ENCODE measurements at places on chromosomes 3 and 15.

- no peak for DNase-seq
Observed at GRCh38 chr3:161770484-161771386, 274.1 kb downstream of the OTOL1 start.

GRCh38 chr3:125386811-125387210 is 11.7 kb upstream of the ZNF148 start:
- DNase-seq: no peak

DNA sequence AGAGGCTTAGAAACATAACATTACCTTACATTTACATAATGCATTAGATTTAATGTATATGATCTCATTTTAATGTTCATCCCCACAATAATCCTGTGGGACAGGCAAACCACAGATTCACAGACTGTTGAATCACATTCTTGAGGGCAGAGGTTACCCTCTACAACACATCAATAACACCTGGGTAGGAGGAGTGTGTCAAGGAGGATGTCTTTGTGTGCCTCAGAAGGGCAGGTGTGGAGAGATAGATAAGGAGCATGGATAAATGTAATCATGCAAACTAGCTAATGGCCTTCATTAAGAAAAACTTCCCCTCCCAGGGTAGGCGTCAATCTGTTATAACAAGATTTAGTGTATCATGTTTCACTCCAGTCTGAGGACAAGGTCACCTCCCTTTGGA is 12.9 kb upstream of the MB21D2 start:
- no peak for DNase-seq

- no peak for DNase-seq
Observed at GRCh38 chr3:72303926-72304325, 519.0 kb upstream of the PROK2 start.

- no peak for DNase-seq
Observed at GRCh38 chr15:60838206-60838605, 359.3 kb upstream of the ICE2 start.

- no peak for DNase-seq
Observed at GRCh38 chr3:177688152-177688551, 490.9 kb upstream of the TBL1XR1 start.

GRCh38 chr3:123141276-123141675 is 60.5 kb upstream of the SEC22A start:
- no peak for DNase-seq

DNA sequence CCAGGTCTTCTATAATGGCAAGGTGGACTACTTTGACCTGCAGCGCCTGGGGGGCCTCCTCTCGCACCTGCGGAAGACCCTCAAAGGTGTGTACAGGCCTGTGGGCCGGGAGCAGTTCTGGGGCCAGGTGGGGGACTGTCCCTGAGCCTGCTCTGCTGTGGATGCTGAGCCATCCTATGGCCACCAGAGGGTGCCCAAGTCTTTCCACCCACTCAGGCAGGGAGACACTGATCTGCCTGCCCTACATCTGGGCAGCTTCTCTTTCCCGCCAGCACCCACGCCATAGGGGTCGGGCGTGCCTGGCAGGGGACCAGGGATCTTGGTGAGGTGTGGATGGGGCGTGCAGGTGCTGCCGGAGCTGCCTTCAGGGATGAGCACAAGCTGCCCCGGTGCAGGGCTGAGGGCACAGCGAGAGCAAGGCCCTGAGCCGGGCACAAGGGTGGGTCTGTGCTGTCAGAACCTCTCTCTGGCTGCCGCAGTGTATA is 14.1 kb downstream of the RNF123 start:
- DNase-seq: peak; percentile 66

DNA sequence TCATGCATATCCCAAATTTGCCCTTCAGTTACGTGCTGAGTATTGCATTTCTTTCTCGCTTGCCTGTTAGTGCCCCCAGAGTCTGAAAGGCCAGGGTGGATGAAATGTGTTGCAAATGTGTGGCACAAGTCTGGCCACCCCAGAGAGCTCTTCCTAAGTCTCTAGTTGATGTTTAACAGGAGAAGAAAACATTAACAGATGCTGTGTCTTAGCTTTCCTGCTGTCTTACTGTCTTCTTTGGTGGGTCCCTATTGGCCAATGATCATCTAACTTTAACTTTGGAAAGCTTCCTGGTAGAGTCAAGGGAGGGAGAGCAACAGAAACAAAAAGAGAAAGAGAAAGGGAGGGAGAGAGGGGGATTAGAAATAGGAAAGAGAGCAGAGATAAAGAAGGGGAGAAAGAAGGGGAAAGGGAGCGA is 76.7 kb upstream of the P3H2 start:
- DNase-seq: no peak

DNA sequence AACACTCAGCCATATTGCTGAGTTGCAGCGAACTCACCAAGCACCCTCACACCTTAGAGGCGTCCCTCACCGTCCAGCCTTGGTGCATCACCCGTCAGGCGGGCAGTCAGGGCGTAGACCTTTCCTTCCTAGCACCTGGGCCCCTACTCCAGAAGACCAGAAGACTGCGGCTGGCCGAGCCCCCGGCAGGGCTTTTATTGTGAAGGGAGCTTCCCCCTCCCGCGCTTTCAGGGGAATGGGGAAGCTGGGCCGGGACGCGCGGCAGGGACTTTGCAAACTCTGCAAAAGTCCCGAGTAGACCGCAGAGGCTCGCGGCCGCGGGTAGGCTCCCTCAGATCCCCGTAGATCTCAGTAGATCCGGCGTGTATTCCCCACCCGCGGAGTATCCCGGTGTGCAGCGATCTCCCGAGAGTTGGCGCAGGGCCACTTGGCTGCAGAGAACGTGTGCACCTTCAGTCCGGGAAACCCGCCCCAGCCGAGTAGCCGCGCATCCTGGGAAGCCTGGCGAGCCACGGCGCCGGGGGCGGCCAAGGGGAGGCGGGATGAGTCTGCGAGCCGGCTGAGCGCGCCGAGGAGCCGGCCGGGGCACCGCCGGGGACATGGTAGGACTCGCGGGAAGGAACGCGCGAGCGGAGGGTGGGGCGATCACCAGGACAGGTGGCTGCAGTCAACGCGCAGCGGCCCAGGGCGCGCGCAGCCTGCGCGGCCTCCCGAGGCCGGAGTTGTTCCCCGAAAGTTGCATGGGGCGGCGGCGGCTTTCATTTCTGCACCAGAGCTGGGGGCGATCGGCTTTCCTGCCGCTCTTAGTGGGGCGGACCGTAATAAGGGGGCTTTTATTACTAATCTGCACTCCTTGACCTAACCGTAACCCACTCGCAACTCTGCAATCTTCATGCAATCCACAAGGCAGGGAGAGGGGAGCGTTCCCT is at the start of gene GASK1A:
GASK1A (plus strand) TSS at position 268 of the 929 bp plus-strand sequence; CDS start at position 600, 332 bp downstream.
- DNase-seq: peak; percentile 10

DNA sequence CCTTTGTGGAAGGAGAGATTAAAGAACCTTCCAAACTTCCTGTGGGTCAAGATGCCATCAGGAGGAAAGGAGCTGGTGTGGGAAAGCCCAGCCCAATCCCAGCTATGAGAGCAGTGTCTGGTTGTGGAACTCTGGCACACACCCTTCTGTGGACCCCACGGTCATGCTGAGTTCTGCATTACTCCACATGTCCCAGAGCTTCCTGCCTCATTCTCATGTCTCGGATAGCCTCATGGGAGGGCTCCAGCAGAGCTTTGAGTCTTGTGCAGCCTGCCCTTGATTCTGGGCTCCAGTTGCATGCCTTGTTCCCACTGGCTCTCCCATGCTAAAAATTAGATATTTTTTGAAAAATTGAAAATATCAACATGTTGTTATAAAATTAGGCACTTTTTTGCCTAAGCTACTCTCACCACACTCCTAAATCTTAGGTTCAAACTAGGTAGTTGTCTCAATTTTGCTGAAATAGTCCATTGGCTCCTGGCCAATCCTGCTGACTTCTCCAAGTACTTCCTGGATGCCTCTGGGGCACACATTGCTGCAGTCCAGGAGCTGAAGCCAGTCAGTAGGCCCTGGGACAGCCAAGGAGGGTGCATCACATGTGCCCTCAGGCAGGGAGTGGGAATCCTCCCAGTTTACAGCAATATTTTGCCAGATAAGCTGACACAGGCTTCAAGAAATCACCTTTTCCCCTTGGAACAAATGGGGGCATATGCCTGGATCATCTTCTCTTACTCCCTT is 144.3 kb downstream of the EEFSEC start:
- no peak for DNase-seq

- DNase-seq: no peak
Observed at GRCh38 chr15:70243686-70244540, 146.2 kb upstream of the TLE3 start.

DNA sequence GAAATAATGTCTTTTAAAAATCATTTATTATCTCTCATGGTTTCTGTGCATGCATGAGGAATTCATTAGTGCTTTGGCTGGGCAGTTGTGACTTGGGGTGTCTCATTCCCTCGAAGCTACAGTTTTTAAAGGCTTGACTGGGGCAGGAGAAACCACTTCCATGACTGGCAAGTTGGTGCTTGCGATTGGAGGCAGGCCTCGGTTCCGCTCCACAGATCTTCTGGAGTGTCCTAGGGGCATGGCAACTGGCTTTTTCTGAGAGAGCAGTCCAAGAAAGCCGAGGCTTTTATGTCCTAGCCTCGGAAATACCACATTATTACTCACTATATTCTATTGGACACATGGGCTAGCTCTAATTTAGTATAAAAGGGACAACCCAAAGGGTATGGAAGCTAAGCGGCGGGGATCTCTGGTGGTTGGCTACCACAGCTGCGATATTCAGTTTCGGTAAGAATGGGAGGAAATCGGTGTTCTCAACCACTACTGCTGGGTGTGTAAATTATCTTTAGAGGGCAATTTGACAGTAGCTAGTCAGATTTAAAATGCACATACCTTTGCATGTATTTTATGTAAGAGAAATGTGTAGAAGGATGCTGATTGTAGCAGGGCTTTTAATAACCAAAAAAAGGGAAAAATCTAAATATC is 48.8 kb upstream of the TOP2B start:
- DNase-seq: no peak

- DNase-seq: no peak
Observed at GRCh38 chr3:69491975-69492374, 106.1 kb upstream of the FRMD4B start.

GRCh38 chr3:158717576-158717975 is 14.7 kb downstream of the RARRES1 start:
- no peak for DNase-seq

DNA sequence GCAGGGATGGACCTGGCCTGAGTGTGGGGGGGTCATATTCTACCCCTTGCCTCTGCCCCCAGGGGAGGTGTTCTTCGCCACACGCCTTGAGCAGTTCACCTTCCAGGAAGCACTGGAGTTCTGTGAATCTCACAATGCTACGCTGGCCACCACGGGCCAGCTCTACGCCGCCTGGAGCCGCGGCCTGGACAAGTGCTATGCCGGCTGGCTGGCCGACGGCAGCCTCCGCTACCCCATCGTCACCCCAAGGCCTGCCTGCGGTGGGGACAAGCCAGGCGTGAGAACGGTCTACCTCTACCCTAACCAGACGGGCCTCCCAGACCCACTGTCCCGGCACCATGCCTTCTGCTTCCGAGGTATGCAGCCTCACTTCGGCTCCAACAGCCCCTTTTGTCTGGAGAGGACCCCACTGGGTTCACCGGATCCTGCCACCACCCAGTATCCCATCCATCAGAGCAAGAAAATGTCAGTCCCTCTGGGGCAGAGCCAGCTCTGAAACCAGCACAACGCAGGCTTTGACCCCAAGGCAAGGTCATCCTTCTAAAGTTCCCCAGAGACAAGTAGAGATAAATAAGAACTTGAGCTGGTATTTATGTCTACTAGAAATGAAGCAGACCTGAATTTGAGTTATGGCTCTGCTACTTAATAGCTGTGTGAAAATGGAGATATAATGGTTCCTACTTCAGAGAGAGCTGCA is 45.8 kb downstream of the HAPLN3 start:
- no peak for DNase-seq

Measured in activated CD4-positive, alpha-beta T cell treated with anti-CD3 and anti-CD28 coated beads, Interleukin-2, amount 50 U/mL, for 1 hour (primary cell).